C1 segment of cervical spinal cord (tissue), 14 donors: ENCODE measurements at places on chromosomes 6 and 20.
A peak's percentile ranks its signal among the peaks of the same experiment; 100 is the strongest.

DNA sequence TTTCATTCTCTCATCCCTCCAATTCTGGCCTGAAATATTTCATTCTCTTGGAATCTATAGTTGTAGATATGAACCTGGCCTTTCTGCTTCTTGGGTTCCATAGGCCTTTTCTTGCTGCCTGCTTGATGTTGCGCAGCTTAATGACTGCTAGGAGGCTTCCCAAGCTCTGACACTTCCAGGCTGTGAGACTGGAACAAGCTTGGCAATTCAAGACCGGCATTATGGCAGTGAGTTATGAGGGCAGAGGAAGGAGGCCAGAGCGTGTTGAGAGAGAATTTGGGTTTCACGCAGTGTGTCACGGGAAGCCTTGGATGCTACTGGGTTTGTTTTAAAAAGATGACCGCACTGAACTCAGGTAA, 948 bp upstream of the DNAJC5 start:
- DNase-seq = no peak

GRCh38 chr6:160861824-160862223, 129.7 kb upstream of the MAP3K4 start:
- no peak for DNase-seq

GRCh38 chr6:128767705-128768104, 115.2 kb upstream of the LAMA2 start:
- no peak for DNase-seq

GRCh38 chr20:20621195-20621594, 91.2 kb downstream of the RALGAPA2 start:
- no peak for DNase-seq

DNA sequence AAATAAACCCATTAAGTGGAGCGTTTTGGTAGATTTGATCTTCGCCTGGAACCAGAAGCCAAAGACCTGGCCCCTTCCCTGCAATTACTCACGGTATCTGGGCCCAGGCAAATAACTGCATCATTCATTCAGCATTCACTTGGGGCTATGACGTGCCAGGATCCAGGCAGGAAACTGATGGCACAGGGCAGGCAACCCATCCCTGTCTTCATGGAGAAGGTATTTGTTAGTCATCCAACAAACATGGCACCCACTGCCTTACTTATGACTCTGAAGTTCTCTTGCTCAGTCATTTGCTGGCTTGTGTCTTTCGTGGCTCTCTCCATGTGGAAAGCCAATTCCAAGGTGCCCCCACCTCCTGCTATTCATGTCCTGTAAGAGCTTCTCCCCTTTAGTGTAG, 232.4 kb downstream of the BMP7 start:
- no peak for DNase-seq

DNA sequence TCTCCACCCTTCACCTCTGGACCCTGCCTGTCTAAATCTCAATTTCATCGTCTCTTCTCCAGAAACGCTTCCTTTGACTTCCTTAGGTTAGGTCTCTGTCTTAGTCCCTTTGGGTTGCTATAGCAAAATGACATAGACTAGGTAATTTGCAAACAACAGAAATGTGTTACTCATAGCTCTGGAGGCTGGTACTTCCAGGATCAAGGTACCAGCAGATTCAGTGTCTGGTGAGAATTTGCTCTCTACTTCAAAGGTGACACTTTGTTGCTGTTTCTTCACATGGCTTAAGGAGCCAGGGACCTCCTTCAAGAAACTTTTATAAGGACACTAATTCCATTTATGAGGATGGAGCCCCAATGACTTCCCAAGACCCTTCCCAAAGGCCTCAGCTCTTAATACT, 145.1 kb upstream of the IMPG1 start:
- no peak for DNase-seq

- no peak for DNase-seq
Measured at GRCh38 chr20:53099856-53100255, 127.7 kb downstream of the TSHZ2 start.

GRCh38 chr6:159578629-159579028, 114.4 kb downstream of the SOD2 start:
- DNase-seq = no peak

DNA sequence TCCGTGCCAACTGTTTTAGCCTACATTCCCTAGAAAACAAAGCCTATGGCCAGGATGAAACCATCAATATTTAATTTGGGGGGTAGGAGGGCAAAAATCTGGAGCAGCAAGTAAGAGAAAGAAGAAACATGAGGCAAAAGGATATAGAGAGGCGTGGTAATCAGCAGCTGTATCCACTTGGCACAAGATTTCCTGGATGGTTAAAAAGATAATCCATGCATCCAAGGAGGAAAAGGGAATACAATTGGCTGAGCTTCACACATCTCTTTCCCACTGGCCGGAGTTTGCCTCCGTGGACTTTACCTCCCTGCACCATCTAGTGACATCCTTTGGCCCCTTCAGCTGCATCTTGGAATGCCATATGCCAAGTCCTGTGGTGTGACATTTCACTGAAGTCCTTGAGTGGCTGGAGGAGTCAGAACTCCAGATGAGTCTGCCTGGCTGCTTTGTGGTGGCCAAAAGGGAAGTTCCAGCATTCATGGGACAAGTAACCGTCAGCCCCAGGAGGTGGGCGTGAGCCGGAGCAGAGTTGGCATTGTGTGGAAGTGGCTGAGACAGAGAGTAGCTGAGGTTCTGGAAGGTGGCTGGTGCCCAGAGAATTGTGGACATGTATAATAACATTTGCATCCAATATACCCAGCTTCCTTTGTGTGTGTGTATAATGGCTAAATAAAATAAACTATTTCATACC, 13.7 kb upstream of the TMX4 start:
- DNase-seq = no peak

DNA sequence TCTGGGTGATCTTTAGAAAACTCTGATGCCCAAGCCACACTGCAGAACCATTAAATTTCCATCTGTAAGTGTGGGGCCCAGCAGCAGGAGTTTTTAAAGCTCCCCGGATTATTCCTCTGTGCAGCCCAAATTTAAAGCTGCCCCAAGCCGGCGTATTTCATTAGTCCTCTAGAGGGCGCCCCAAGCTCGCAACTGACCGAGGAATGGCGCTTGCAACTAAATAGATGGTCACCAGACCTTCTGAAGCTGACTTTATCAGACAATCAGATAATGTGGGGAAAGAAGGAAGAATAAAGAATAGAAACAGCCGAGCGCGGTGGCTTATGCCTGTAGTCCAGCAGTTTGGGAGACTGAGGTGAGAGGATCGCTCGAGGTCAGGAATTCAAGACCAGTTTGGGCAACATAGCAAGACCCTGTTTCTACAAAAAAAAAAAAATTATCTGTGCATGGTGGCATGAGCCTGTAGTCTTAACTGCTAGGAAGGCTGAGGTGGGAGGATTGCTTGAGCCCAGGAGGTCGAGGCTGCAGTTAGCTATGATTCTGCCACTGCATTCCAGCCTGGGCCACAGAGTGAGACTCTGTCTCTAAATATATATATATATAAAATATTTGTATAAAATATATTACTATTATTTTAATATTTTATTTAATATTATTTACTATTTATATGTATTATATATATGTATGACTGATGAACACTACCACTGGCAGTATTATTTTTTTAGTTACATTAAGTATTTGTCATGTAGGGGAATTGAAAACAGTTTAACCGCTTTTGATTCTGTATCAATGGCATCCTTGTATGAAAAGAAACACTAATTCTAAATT, 56.0 kb downstream of the OTOR start:
- peak; percentile 43 for DNase-seq

DNA sequence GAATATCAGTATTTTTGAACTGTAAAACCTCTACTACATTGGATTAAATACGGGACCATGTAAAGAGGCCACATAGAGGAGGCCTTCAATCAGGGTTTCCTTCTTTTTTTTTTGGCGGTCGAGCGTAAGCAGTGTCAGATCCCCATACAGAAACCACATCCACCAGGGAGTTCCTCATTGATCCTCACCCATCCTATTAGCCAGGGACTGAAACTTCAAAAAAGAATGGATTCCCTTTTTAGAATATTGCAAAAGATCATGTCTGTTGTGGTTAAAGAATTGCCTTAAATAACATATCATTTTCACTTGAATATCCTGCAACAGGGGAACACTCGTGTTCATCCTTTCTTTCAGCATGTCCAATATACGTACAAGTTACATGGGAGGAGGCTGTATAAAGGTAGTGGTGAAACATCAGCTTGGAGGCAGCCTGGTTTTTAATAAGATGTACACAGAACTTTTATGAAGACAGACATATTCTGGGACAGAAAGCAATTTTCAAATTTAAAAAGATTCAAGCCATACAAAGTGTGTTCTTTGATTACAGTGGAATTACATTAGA, 96.1 kb downstream of the PPP1R14C start:
- DNase-seq = no peak
